Spleen (tissue), 13 donors: ENCODE measurements at places on chromosomes 11 and 22. TPM values are rescaled to one million over a fixed set of nuclear protein-coding genes. Genes with fewer than 3 reads are reported as not detected.
A peak's percentile ranks its signal among the peaks of the same experiment; 100 is the strongest.

DNA sequence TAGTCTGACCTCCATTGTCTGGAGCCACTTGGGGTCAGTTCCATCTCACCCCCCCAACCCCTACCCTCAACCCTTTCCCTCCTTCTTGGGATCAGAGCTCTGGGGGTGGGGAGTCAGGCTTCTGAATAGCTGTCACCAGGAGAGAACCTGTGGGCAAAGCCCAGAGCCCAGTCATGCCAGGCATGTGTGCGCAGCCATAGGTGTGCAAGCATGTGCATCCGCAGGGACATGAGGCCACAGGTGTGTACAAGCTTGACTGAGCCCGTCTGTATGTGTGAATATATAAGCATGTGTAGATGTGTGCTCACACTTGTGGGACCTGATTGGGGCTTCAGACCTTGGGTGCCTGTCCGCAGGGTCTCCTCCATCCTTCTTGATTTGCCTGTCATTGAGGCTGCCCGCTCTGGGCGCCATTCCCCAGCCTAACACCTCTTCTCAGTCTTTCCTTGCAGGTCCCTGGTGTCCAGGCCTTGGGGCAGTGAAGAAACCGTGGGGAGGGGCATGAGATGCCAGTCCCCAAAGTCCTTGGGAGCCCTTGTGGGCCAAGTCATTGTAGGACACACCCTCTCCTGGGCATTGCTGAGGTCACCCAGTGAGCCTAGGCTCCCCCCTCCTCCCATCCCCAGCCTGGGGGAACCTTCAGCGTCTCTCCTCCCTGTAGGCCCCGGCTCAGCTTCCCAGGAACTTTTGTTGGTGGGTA is 9.0 kb downstream of the ATG16L2 start:
- peak overlapping the region; percentile 35 for H3K27ac ChIP-seq
- DNase-seq, result no peak
- peaks cover 40% of the 10 kb centered on the region for H3K4me1 ChIP-seq
- no peaks in the 10 kb centered on the region for H3K27me3 ChIP-seq

DNA sequence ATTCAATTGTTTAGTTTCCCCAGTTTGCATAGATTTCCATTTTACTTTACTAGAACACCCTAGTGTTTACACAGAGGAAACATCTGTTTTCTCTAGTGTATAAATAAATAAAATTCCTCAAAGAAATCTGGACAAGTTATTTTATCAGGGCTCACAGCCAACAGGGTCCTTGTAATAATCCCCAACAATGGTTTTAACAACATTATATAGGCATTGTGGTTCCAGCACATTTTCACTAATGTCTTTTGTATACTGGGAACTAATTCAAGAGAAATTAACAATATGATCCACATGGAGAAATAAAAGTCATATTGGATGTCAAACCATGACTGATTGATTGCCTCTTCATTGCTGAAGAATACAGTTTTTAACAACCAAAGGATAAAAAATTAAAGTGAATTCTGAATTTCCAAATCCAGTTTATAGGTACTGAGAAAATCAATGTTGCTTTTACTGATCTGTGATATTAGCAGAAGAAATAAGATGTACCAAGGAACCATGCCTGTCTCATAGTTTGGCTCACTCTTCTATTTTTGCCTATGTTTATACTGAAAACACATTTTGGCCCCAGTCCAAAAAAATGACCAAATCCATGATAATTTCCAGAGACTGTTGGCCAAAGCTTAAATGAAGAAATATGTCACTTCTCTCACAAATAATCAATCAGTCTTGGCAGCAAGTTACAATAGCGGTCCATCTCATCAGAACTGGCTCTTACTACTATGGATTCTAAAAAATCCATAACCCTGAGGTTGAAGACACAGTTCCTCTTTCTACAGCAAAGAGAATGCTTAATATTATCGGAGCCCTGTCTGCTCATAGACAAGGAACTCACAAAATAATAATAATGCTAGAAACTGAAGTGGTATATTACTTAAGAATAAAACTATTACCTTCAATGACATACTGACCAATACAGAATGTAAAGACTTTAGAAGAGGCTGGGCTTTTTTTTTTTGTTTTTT is 1.4 kb upstream of the MS4A13 start:
- no peak overlapping the region for H3K27ac ChIP-seq
- DNase-seq, result no peak

- H3K4me1 ChIP-seq, result peaks cover 37% of the 10 kb centered on the region
- H3K4me3 ChIP-seq, result peak overlapping the region; percentile 46
- peak; percentile 89 for DNase-seq
- peak overlapping the region; percentile 66 for H3K27ac ChIP-seq
- H3K36me3 ChIP-seq, result peaks cover 39% of the 10 kb centered on the region
Measured at GRCh38 chr11:504053-504993, 2.7 kb downstream of the RNH1 start.

- no peaks in the 10 kb centered on the region for H3K36me3 ChIP-seq
- no peak overlapping the region for H3K27ac ChIP-seq
- H3K4me1 ChIP-seq, result no peaks in the 10 kb centered on the region
- no peak for DNase-seq
Measured at GRCh38 chr11:103450241-103450640, 341.0 kb downstream of the DYNC2H1 start.

- peak; percentile 86 for DNase-seq
- peak overlapping the region; percentile 93 for H3K27ac ChIP-seq
- peaks cover 65% of the 10 kb centered on the region for H3K36me3 ChIP-seq
Measured at GRCh38 chr11:65121447-65121864, 478 bp downstream of the FAU start.

- DNase-seq, result no peak
- H3K27ac ChIP-seq, result no peak overlapping the region
- H3K4me3 ChIP-seq, result no peak overlapping the region
- H3K27me3 ChIP-seq, result no peaks in the 10 kb centered on the region
- no peaks in the 10 kb centered on the region for H3K36me3 ChIP-seq
- no peaks in the 10 kb centered on the region for H3K4me1 ChIP-seq
Measured at GRCh38 chr11:16153951-16154350, 202.4 kb downstream of the SOX6 start.

DNA sequence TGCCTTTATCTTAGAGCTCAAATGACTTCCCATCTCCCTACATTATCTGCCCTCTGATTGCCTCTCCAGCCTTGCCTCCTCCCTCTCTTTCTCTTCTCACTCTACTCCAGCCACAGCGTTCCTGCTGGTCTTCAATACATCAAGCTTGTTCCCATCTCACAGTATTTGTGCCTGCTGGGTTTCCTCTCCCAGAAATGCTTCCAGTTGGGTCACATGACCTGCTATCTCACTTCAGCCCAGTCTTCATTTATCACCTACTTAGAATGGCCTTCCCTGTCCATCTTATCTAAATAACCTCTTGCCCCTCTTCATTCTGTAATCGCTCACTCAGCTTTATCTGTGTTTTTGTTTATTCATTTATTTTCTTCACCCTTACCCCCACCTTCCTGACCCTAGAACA is 61.8 kb upstream of the FAR1 start:
- H3K4me1 ChIP-seq, result no peaks in the 10 kb centered on the region
- no peaks in the 10 kb centered on the region for H3K36me3 ChIP-seq
- no peaks in the 10 kb centered on the region for H3K27me3 ChIP-seq
- DNase-seq, result no peak

Gene CARD10
- polyA plus RNA-seq, result 9.1 TPM

Gene RAB3IL1
- 6.5 TPM for polyA plus RNA-seq

DNA sequence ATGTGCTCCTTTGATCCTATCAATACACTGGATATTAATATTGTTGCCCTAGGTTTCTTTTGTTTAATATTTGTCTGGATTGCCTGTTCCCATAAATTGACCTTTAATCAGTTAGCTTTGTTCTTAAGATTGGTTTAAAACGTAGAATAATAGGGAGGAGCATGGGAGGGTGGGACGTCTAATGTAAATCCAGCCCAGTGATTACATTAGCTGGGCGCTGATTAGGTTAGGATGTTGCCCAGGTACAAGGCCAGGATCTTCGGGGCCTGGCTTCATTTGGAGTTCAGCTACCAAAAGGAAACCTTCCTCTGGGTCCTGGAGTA is at the start of gene SRSF8:
TSS of gene SRSF8 (plus strand) at position 204 of the 323 bp plus-strand sequence. CDS start 308 bp downstream, outside the sequence.
- H3K27me3 ChIP-seq, result no peaks in the 10 kb centered on the region
- peak within 1 kb of the TSS; percentile 65 for H3K4me3 ChIP-seq
- H3K27ac ChIP-seq, result peak within 1 kb of the TSS; percentile 99
- peaks cover 47% of the 10 kb centered on the region for H3K4me1 ChIP-seq
- no peak for DNase-seq
- H3K36me3 ChIP-seq, result peaks cover 5% of the 10 kb centered on the region

- no peak overlapping the region for H3K27ac ChIP-seq
- no peak for DNase-seq
- no peaks in the 10 kb centered on the region for H3K27me3 ChIP-seq
- no peak overlapping the region for H3K4me3 ChIP-seq
Measured at GRCh38 chr22:29184849-29185490, 20.7 kb upstream of the EMID1 start.
